ENCODE measurements at places on chromosomes 1 and 21.

DNA sequence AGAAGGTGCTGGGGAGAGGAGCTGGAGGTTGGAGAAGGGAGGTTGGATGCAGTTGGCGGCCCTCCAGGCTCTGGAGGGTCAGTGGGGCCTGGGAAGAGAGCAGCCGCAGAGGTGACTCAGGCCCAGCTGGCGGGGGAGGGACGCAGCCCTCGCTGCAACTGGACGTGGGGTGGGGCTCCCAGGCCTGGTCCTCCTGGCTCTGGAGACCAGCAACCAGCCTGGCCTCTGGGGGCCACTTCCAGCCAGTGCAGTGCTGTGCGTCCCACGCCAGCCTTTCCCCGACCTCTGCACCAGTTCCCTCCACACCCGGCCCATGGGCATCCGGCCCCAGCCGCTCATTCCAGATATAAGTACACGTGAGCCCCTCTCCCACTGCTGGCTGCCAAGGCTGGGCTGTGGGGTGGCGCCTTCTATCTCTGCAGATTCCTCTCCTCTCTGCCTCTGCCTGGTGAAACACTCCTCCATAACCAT, 38.0 kb upstream of the COL18A1 start:
- no peak for DNase-seq

DNA sequence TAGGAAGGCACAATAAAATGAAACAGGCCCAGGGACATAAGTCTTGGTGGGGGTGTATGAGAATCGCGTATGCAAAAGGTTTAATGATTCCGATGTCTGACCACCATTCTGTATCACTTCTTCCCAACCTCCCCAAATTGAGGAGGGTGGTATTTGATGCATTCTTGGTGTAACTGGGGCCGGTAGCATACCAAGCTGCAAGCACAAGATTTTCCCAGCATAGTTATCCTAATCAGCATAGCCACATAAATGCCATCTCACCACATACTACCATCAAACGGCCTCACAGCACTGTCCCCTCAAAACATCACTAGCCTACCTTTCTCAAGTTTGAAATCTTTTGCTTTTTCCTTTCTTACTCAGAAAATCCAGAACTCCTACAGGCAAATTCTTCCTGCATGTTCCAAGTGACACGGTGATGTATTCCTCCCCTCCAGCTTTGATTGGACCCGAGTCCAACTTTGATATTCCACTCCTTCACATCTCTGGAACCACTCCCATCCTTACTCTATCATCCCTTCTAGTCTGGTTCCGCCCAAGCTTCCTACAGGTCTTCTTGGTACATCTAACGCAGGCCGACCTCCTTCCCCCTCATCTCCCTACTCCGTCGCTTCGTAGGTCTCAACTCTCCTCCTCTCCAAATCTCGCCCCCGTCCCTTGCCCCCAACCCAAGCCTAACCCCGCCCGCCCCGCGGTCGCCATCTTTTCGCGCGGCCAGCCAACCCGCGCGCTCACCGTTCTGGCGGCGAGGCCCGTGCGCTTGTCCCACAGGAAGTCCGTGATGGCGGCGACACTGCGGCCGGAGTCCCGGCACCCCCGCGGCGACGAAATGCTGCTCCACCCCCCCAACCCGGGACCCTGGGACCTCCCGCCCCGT, 600 bp downstream of the CLK2 start:
- DNase-seq = no peak

DNA sequence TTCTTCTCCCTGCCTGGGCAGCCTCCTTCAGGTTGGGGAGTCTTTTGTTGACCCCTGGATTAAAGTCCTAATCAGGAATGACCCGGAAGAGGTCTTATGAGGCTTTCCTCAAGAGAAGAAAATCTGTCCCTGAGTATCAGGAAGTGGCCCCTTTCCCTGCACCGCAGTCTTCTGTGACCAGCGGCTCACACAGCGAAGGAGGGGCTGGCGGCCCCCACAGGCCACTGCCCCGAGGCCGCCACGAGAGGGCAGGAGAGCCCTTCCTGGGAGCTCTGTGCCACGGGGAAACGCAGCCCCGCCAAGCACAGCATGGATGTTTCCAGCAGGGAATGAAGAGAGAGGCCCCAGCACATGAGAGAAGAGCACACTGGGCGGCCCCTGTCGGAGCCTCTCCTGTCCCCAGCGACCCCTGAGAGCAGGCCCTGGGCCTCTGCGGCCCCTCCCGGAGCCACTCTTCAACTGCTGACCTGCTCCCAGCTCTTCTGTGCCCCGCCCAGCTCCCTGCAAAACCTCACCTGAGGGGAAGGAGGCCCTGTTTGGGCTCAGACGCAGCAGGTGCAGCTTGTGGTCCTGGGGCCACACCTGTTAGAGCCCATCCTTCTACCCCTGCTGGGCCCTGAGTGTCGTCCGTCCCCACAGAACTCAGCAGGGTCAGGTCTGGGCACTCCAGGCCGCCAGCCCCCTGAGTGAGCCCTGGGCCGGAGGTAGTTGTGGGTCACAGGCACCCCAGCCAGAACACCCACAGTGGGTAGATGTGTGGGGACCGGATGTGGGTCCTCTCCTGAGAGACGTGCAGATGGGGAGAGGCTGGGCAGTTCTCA, 4.9 kb upstream of the POFUT2 start:
- DNase-seq = peak; percentile 84

DNA sequence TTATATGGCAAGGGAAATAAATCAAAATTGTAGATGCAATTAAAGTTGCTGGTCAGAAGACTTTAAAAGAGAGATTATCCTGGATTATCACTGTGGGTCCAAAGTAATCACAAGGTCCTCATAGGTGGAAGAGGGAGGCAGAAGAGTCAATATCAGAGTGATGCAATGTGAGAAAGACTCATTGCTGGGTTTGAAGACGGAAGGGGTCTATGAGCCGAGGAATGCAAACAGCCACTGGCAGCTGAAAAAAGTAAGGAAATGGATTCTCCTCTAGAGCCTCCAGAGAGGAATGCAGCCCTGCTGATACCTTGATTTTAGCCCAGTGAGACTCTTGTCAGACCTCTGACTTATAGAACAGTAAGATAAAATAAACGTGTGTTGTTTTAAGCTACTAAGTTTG, 59.8 kb upstream of the MUTYH start:
- DNase-seq = no peak

DNA sequence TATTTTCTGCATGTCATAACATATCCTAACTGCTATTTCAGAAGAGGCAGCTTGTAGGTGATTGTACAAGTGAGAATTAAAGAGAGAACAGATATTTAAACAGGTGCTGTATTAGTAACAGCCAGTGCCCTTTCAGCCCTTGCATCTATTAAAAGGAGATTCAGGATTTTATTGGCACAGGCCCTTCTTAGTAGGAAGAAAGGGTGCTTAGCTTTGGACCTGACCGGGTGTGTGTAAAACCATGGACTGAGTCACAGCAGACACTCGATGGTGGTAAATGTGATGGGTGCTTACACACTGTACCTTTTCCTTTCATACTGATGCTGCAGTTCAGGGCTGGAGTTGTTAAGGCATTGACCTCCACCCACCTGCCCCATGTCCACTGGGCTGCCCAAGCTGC, 12.7 kb upstream of the CD101 start:
- DNase-seq = no peak

DNA sequence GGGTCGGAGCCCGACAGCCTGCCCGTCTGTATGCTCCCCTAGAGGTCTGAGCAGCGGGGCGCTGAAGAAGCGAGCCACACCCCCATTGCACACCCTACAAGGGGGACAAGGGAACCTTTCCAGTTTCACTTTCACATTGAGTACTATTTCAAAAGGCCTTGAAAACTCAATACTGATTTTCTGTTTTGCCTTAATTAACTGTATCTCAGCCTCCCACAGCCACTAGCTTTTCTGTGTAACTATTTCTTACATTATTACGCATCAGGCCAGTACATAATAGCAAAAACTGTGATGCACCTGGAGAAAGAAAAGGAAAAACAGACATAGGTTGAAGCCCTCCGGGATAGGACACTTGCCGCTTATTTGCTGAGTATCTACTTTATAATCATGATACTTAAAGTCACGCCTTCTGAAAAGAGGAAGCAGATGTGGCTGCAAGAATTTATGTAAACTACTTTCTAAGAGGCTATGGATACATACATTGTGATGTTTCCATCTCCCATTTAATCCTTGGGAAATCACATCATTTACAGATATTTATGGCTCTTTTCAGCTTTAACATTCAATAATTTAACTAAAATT, 1719.5 kb downstream of the MRPL39 start:
- DNase-seq = no peak

GRCh38 chr1:38785285-38786039, 74.1 kb downstream of the RRAGC start:
- DNase-seq = no peak

DNA sequence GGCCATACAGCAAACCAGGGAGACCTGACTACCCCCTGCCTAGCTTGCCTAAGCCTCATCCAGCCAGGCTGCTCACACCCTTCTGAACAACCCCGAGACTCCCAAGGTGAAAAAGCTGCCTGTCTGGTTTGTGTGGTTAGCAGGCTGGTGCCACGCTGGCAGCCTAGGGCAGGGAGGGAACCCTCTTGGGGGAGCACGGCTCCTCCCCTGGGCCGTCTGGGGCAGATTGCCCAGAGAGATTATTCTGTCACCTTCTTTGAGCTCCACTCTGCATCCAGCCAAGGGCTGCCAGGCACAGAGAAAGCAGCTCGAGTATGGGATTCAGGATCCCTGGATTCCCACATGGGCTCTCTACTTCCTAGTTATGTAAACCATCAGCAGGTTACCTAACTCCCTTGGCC, 27.5 kb upstream of the TCEA3 start:
- no peak for DNase-seq

GRCh38 chr1:181484821-181485220, 1.5 kb downstream of the CACNA1E start:
- DNase-seq = no peak

DNA sequence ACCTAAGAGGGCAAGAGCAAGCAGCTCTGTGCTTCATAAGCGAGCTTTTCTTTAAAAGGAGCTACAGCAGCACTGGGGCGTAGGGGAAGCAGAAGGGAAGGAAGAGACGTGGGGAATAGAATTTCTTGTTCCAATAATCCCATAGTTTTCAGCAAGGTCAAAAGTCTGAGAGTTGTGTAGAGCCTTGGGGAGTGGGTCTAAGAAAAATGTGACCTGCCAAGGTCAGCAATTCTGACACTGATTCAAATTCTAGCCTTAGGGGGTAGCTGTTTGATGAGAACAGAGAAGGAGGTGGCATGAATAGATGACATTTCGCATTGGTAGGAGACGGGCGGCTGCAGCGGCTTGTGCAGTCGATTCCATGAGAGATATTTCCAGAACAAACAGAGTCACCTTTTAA, 22.4 kb downstream of the PRRX1 start:
- DNase-seq = no peak

DNA sequence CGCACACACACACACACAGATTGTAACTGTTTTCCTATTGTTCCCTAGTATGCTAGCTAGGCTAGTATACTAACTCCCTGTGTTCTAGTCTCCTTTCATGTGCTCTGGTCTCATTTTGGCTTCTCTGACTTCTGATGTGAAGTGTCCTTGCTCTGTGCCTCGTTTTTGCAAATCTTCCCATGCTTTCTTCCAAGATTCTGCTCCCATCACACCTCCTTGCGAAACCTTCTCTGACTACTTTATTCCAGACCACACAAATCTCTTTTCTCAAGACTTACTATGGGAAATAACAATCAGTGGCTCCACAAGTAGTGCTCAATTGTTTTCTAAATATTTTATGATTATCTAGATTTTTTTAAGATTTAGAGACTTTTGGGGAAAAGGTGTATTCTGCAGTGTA, 10.3 kb downstream of the PRRX1 start:
- no peak for DNase-seq

DNA sequence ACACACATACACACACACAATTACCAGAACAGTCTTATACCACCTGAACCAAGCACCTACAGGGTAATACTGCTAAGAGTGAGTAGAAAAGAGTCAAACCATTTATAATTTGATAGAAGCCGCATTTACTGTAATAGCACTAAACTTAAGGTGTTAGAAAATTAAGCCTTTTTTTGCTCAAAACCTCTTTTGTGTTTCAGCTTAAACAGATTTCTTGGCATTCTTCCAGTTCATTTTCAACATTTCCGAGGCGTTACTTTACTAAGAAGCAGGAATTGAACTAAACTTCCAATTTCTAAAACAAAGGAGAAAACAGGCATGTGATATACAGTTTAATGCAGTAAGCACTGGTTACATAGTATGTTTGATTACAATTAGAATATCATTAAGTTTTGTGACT, 387.2 kb downstream of the NCAM2 start:
- DNase-seq = no peak

GRCh38 chr1:69943030-69943429, 262.3 kb downstream of the LRRC40 start:
- DNase-seq = no peak

DNA sequence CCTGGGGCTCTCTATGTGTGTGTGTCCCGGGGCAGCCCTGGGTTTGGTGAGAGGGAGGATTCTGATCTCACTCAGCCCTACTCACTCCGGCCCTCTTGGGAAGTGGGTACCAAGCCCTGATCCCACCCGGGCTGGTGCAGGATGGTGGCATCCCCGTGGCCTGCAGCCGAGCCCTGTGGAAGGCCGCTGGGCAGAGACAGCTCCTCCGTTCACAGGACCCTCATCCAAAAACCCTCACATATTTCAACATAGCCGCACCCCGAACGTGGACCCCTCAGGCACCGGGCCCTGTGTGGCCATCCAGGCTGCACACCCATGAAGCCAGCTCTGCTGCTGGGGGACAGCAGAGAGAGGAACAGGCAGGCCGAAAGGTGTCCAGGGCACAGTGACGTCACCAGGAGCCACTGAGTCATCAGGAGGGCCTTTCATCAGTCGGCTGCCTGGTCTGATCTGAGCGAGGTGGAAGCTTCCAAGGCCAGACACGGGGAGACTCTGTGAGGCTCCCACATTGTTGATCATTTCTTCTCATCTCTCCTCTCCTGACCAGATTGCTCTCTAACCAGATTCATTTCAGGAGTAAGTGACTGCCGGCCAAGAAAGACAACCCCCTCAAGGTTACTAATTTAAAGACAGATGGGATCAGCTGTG, 16.2 kb upstream of the GPR157 start:
- DNase-seq = peak; percentile 65

DNA sequence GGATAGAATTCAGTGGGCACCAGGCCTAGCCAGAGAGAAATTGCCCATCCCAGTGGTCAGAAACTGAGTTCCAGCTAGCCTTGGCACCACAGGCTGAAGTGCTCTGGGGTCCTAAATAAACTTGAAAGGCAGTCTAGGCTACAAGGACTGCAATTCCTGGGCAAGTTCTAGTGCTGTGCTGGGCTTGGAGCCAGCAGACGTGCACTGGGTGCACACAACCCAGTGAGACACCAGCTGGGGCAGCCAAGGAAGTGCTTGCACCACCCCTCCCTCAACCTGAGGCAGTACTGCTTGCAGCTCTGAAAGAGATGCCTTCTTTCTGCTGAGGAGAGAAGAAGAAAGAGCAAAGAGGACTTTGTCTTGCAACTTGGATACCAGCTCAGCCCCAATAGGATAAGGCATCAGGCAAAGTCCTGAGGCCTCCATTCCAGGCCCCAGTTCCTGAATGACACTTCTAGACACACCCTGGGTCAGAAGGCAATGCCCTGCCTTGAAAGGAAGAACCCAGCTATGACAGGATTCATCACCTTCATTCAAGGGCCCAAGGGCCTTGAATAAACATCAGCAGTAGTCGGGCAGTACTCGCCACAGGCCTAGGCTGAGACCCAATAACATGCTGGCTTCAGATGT, 55.1 kb downstream of the OVGP1 start:
- DNase-seq = no peak

- no peak for DNase-seq
Observed at GRCh38 chr1:166145499-166145898, 21.3 kb downstream of the FAM78B start.

Data from GM10248 (cell line).